Glutamatergic neuron (in vitro differentiated cells): ENCODE measurements at places on chromosomes 2 and 18. TPM values are rescaled to one million over a fixed set of nuclear protein-coding genes. Genes with fewer than 3 reads are reported as not detected.

- DNase-seq = no peak
Observed at GRCh38 chr2:230765611-230766300, 53.1 kb downstream of the CAB39 start.

- DNase-seq = no peak
Observed at GRCh38 chr2:65350651-65351056, 81.7 kb downstream of the SPRED2 start.

DNA sequence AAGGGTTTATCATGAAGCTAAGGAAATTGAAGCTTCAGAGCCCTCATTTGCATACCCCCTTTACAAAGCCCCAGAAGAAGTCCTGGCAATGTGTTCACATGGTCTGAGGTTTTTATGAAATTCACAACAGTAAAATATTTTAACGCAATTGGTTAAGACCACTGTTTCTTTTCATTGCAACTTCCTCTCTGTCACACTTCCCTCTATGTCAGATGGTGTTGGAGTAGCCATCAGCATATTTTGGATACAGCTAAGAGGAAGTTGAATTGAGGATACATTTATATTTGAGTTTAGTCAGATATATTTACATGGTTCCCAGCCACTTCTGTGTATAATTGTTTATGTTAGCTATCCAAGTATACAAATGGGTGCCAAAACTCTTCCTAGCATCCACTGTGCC is 170.0 kb downstream of the TXNL1 start:
- DNase-seq = no peak

DNA sequence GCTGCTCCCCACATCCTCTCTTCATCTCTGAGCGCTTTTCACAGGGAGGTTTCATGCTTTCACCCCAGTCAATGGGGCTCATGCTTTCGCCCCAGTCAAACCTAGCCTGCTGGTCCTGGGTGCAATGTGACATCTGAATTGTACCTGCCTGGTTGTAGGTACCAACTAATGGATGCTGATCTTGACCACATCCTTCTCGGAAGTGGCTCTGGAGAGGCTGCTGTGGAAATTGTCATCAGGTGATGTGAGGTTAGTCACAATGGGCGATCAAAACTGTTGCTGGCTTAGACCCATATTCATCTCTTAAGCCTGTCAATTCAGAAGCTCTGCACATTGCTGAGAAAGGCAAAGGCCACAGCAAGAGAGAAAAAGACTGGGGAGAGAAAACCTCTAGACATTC is 32.7 kb upstream of the ALKAL2 start:
- DNase-seq = no peak

GRCh38 chr2:110931648-110932047 is 189.1 kb upstream of the BCL2L11 start:
- no peak for DNase-seq

- DNase-seq = no peak
Observed at GRCh38 chr2:179550214-179550613, 285.6 kb upstream of the SESTD1 start.

GRCh38 chr2:218396688-218397462 is 2.8 kb upstream of the CTDSP1 start:
- DNase-seq = no peak

DNA sequence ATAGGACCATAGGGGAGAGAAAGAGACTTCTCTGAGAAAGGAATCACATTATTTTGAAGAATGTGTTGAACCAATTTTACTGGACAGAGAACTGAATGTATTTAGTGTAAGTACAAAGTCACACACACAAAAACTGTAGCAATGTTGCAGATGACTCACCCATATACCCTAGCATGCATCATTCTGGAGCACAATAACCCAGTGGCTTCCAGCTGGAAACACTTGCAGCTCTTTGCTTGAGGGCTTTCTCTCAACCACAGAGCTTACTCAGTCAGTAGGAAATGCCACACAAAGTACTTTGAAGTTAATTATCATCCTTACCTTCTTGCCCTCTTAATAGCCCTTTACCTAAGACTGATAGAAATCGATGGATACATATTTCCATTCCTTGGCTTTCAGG is 760.0 kb upstream of the FSHR start:
- no peak for DNase-seq

DNA sequence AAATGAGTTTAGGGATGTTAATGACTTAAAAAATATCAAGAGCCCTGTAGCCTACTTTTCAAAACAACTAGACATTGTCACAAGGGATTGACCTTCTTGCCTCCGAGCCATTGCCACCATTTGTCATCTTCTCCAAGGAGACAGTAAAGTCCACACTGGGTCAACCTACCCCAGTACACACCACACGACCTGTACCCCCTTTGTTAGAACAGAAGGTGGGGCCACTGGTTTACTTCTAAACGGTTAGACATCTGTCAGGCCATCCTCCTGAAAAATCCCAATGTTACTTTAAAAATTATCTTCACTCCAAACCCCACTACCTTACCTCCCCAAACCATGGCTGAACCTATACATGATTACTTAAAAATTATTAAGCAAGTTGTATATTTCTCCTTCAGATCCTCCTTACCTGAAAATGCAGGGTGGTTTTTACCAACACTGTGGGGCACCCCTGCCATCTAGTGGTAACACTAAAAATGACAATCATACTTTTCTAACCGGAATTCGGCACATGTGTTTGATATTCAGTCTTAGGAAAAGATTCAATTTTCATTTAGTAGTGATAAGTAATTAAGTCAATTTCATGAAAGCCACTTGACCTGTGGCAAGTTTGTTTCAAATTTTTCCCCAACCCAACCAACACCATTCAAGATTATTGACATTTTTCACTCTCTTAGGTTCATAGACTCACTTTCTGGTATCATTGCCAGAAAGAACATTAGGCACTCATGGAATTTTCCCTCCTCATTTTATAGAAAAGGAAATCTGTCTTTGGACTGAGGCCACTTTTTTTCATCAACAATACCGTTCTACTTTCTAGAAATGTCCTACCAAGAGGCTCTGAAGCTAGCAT is 265.3 kb upstream of the PKDCC start:
- DNase-seq = peak; percentile 18

DNA sequence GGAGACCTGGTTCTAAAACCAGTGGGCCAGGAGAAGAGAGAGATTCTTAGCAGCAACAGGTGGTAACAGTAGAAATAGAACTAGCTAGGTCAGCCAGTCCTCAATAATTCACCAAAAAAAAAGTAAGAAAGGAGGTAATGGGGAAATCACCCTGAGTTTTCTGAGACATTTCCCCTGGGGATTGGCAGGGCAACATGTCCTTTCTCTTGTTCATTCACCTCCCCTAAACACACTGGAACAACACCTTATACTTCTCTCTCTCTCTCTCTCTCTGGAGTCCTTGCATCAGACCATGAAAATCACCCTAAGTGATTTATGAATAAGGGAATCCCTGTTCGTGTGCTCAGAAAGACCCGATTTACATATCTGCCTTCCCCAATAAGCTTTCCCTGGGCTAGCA is 64.8 kb downstream of the COX7A2L start:
- no peak for DNase-seq

DNA sequence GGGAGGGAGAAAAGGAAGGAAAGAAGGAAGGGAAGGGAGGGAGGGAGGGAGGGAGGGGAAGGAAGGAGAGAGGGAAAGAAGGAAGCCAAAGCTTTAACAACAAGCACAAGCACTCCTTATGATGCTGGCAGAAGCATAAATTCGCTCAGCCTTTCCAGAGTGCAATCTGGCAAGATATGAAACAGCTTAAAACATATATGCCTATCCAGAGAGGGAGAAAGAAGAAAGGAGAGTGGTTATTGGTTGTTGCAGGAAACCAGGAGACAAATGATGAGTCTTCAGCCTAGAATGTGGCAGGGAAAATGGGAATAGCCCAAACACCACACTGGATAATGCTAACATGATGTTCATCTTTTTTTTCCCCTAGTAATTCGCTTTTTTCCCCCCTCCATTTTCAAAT is 64.0 kb downstream of the STPG4 start:
- no peak for DNase-seq

GRCh38 chr2:55093381-55093780 is 43.1 kb upstream of the RTN4 start:
- no peak for DNase-seq

GRCh38 chr2:136344339-136344738 is 226.4 kb upstream of the CXCR4 start:
- no peak for DNase-seq

DNA sequence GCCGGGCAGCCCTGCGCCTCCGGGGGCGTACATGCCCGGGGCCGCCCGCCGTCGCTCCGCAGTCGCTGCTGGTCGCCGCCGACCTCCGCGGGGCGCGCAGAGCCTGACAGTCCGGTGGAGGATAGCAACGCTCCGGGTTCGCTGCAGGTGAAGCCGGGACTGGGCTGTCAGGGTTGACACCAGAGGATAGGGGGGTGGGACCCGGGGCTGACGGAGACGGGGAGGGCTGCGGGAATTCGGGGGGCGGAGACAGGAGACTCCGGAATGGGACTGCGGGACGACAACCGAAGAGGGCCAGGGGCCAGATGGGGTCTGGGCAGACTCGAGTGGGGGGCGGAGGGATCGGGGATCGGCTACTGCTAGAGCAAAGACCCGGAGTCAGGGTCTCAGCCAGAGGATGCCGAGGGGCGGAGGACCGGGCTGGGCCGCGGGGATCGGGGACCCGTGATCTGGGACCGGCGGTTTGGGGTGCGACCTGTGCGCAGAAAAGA is 403 bp downstream of the TMEM127 start:
- peak; percentile 73 for DNase-seq

- no peak for DNase-seq
Observed at GRCh38 chr2:236015171-236015570, 153.0 kb downstream of the GBX2 start.

DNA sequence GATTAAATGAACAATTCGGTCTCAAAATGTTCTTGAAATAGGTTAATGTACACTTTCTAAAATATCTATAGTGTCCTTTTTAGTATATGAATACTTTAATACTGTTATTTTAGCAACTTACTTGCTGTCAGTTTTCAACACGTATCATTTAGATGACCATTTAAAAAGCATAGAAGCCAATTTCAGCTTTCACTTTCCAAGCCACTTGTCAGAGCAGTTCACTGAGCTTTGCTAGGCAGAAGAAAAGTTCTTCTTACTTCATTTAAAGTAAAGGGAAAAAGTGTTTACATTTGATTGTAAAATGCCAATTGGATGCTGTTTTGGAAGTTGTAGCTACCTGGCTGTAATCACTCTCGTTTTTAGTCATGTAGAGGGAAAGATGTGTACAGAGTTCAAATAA is 126.0 kb downstream of the KCNH7 start:
- DNase-seq = no peak

DNA sequence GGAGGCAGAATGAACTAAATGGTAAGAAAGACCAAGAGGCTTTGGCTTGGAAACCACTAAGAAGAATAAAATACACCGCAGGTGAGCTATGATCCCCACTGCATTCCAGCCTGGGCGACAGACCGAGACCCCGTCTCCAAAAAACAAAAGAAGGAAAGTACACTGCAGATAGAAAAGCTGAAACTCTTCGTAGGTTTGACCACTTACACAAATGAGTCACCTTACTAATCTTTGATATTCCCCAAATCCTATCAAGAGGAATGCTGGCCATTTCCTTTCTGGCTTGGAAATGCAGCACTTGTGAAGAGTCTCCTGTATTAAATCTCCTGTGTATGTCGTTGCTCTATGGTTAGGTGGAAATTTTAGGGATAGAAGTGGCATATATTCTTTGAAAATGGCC is 108.8 kb downstream of the MTCL1 start:
- DNase-seq = no peak

DNA sequence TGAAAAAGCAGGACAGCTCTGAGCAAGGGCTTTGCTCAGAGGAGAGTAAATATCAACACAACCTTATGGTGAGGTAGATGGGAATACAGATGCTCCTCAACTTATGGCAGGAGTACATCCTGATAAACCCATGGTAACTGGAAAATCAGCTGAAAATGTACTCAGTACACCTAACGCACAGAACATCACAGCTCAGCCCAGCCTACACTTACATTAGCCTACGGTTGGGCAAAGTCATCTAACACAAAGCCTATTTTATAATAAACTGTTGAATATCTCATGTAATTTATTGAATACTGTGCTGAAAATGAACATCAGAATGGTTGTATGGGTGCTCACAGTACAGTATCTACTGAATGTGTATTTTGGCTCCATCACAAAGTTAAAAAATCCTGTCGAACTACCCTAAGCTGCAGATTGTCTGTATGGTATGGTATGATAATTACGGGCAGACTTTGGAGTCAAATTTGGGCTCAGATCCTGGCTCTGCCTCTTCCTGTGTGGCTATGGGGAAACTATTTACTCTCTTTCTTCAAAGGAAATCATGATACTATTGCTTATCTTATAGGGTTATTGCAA is 120.3 kb upstream of the LYPD1 start:
- no peak for DNase-seq

DNA sequence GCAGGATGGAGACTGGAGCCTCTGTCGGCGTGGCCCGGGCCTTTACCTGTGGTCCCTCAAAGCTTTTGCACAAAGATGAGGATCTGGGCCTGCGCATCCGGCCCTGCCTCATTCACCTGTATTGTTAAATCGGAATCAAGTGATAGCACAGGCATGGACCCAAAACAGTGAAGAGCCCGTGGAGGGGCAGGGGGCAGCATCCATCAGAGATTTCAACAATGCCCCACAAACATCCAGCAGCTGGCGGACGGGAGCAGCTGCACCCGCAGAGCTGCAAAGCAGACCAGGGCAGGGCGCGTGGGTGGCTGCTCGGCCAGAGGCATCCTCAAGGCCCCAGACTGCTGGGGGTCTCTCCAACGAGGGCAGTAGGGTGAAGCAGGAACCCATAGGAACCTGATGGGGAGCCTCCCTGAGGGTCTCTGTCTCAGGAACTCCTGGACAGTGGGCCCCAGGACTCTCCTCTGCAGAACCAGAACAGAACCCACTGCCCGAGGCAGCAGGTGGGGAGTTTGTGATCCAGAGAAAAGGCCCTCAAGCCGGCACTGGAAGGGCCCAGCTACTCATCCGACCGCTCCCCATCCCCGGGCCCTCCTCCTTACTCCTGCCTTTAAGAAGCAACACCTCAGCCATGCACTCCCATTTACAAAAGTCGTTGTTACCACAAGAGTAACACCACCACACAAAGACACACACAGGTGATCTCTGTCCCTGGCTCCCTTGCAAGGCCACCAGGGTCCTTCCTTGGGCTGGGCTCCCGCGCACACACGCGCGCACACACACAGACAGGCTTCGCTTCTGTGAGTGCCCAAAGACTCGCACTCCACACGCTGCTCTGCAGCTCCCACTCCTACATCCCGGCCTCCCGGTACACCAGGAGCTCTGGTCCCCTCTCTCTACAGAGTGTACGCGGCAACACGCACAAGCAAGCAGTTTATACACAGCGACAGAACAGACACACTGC is 28.8 kb downstream of the HDAC4 start:
- DNase-seq = no peak

Gene WIPF1
- total RNA-seq = 15.5 TPM

Gene NCKAP5
- 0.20 TPM for total RNA-seq

Gene COL6A3
- total RNA-seq = 0.07 TPM

Gene NYAP2
- 0.32 TPM for total RNA-seq

Gene SMYD1
- total RNA-seq = 0.25 TPM

Gene PLCL1
- total RNA-seq = 28.8 TPM

Gene SIGLEC15
- not detected for total RNA-seq

Gene ERICH2
- 2.1 TPM for total RNA-seq

Gene OSR1
- total RNA-seq = 0.42 TPM

Gene RAD51AP2
- not detected for total RNA-seq
